EL (cell line): ENCODE measurements at places on chromosomes 2 and 18.
A peak's percentile ranks its signal among the peaks of the same experiment; 100 is the strongest.

- DNase-seq: peak; percentile 61
These were observed 52.2 kb upstream of the UGP2 start for GRCh38 chr2:63789338-63790020.

DNA sequence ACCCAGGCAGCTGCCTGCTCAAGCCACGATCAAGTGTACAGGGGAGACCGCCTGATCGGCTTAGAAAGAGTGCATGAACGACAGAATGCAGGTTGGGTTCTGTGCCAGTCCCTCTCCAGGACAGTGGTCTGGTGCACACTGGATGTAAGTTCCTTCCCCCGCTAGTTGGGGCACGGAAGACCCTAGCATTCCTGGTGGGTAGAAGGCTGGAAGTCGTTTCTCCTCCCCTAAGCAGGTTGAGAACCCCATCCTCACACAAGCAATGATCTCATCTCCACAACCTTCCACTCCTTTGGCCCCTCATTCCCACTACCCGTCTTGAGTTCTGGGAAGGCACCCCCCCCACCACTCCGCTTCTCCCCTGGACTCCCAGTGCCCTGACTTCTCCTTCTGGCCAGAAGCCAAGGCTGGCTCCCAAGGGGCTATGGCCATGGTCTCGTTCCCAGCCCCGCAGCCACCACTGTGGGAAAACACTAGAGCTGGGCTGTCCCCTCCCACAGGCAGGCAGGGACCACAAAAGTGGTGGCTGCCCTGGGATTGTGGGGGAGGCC, 1.4 kb upstream of the ANKRD39 start:
- DNase-seq: no peak

DNA sequence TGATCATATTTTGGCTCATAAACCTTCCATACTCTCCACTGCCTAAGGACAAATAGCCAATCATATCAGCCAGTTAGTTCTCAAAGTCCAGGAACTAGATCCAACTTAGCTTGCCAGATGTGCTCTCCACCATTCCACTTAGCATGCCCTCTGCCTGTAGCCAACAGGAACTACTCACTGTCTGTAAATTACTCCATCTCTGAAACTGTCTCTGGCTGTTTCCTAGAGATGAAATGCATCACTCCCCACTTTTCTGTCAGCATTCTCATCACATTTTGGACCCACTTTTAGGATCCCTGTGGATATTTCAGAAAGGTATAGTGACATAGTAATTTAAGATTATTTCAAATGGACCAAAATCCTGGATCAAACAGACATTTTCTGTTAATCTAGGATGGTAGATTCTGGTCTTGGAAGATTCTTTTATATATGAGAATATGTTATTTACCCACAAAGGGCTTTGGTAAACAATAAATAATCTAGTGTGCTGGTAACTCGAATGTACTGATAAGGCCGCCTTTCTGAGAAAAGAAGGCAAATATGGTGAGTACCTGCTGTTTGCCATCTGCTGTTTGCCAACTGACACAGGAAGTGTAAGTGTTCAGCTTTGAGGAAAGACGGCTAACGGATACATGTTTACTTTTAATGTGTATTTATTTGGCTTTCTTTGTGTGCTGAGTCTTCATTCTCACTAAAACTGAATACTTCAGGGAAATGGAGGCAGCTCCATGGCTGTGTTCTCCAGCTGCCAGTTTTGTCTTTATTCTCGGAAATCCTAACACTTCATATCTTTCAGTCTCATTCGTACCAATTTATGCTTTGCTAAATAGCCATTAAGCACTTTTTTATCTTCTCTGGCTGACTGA, 79.5 kb downstream of the EVA1A start:
- DNase-seq: peak; percentile 30

DNA sequence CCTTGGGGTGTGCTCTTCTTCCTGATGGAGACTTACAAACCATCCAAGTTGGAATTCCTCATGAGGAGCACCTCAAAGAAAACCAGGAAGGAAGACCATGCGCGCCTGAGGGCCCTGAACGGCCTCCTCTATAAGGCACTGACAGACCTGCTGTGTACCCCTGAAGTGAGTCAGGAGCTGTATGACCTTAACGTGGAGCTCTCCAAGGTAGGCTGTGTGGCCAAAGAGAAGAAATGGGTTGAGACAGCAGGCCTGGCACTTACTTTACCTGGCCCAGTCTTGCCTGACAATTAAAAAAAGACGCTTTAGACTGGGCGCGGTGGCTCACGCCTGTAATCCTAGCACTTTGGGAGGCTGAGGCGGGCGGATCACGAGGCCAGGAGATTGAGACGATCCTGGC, 3.1 kb downstream of the RBFA start:
- no peak for DNase-seq

- peak; percentile 56 for DNase-seq
These were observed at the start of gene SESTD1 for GRCh38 chr2:179264368-179265081. SESTD1 (minus strand) TSS chr2:179264832; CDS start chr2:179191841, 72,991 bp downstream.

GRCh38 chr2:8247905-8248622, 433.8 kb upstream of the ID2 start:
- DNase-seq: no peak

GRCh38 chr18:34493566-34494358, 216.3 kb upstream of the DTNA start:
- peak; percentile 3 for DNase-seq

- DNase-seq: no peak
These were observed 25.2 kb upstream of the FAM110C start for GRCh38 chr2:71309-72035.

GRCh38 chr2:237236188-237236587, 150.5 kb downstream of the COPS8 start:
- peak; percentile 43 for DNase-seq
